Stimulated activated CD4-positive, alpha-beta T cell treated with anti-CD3 and anti-CD28 coated beads, TNF-alpha, amount 100 ng/mL, for 24 hours (primary cell): ENCODE measurements at places on chromosomes 12 and 14.
A peak's percentile ranks its signal among the peaks of the same experiment; 100 is the strongest.

DNA sequence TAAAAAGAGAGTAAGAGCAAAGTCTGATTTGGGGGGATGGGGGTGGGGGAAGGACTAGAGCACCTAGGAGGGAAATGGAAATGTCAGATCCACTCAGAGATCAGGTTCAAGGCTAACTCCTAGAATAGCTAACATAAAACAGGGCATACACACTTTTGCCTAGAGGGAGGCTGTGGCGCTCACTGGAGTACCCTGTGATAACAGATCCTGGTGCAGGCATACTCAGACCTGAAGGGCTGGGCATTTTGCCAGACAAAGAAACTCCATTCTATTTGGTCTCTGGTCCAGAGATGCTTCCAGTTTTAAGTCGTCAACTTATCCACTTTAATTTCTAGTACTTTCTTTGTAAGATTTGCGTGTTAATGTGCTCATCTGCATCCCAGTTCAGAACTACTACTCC, 5.8 kb downstream of the CTDSP2 start:
- DNase-seq: no peak

- peak; percentile 58 for DNase-seq
Observed at GRCh38 chr12:13165617-13166041, 30.9 kb upstream of the EMP1 start.

DNA sequence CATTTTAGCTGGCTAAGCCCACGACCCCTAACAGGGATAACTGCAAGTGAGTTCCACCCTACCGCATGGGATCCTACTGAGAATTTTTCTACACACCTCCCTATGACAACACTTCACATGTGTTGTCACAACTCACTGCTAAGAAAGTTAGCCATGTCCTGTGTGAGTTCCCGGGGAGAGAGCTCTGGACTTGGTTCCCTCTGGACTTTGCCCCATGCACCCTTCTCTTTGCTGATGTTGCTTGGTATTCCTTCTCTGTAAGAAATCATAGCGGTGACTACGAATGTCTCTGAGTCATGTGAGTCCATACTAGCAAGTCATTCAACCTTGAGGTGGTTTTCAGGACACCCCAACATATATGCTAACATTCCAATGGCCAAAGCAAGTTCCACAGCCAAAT, 9.5 kb upstream of the CDKN3 start:
- no peak for DNase-seq

GRCh38 chr14:72736786-72737559, 156.9 kb downstream of the DPF3 start:
- no peak for DNase-seq

- DNase-seq: no peak
Observed at GRCh38 chr14:101464984-101465794, 96.1 kb upstream of the DIO3 start.

DNA sequence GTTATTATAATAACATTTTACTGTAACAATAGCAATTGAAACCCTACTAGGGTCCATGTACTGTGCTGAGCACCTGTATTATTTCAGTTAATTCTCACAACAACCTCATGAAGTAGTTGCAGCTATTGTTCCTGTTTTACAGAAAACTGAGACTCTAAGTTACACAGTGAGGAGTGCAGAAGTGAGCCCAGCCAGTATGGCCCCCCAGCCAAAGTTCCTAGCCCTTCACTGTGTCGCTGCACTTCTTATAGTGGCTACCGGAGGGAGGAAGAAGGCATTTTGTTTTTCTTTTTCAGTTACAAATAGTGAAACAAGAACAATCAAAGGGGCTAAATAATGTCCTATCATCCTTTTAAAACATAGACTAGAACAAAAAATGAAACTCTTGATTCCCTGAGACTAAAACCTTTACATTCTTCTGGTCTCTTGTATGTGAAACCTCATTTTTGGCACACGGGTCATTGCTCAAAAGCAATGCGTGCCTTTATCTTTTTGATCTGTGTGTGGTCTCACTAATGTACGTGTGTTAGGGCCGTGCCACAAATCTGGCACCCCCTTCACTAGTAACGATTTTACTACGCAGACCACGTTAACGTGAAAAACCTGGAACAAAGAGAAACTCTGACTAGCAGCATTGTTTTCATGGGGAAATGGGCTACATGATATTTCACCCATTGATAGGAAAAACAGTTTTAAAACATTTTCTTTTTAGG, 88.7 kb downstream of the LLPH start:
- DNase-seq: no peak

DNA sequence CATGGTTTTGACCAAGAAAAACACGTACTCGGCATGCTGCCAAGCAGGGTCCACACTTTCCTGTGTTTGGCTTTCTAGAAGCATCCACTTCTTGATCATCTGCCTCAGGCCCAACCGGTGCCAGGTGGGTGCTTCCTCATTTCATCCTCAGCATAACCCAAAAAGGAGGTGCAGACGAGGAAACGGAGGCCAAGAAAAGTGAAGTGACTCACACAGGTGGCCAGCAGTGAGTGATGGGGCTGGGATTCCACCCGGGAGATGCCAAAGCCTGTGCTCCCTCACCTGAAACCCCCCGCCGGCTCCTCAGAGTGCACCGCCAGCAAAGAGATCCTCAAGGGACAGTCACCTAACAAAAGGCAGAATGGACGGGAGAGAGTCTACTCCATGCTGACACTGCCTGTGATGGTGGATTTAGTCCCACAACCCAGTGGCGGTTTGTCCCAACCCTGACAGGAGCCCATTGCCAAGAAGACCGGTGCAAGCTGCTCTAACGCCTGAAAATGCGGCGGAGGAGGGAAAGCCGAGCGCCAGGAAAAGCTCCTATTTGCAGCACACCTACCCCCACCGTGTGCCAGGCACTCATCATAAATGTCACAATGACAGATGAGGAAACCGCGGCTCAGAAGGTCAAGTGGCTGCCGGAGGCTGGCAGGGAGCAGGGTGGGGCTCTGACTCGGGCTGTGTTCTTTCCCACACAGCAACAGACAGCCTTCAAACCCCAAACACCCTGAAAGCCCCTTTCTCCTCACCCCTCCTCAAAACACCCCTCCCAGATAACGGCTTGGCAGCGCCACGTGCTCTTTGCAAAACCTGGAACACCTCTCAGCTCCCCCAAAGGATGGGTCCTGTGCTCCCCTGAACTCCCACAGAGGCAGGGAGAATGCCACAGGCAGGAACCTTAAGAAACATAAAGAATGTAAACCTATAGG, 18.8 kb downstream of the BCL11B start:
- DNase-seq: no peak

DNA sequence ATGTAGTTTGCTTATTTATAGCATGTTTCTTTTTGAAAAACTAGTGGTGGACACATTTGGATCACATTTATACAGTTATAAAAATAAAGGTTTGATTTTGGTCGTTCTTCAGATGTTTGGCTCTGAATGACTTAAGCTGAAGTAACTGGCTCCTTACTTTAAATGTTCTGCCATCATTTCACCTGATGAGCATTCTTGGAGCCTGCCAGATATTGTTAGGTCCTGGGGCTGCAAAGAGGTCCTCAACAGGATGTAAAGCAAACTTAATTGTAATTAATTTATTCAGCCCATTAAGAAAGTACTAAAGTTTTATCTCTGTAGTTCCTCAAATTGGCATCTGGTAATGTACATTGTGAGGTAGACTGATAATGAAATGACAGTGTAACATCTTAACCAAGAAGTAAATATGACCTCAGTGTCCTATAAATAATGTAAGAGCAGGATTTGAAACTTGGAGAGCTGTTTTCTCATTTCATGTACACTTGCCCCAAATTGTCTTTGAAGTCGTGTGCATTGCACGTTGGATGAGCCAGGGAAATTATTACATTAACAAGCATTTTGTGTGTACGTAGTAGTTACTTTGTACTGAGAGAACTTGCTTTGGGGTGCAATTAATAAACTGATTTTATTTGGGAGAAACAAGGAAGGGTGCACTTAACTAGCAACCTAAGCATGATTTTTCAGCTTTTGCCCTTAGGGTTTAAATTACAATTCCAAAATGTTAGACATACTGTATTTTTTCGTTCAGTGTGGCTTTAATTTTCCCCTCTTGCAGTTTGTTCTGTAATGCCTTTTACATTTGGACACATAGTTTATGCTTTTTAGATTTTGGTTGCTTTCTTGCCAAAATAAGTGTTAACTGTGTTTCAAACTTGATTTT, 7.5 kb downstream of the EIF5 start:
- no peak for DNase-seq

DNA sequence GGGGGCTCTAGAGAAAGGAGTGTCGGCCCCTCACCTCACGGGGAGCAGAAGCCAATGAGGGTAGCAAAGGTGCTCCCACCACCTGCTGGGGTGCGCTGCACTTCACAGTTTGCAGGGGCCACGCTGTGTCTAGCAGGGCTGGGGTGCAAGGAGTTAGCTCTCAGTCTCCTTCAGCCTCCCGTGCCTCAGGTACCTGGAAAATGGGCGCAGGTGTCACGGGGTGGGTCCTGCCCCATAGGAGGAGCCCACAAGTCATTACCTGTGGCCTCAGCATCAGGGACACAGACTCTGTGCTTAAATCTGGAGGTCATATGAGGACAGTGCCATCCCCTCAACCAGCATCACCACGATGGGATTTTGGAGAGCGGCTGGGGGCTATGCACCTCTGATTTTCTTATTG, 326.7 kb downstream of the ADGRD1 start:
- no peak for DNase-seq

GRCh38 chr14:96016501-96017160, 22.5 kb upstream of the C14orf132 start:
- DNase-seq: no peak

DNA sequence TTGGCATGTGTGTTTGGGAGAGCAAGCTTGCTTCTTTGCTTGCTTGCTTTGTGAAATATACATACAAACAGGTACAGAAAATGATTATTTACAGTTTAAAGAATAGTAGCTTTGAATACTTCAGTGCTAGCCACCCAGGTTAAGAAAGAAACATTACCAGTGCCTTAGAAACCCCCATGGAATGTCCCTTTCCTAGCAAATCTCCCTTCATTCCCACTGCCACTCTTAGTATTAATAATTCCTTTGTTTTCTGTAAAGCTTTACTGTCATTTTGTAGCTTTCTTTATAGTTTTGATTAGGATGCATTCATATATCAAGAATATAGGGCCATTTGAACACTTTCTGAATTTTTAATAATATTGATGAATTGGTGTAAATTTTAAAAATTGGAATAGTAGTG, 9.5 kb downstream of the SRGAP1 start:
- DNase-seq: no peak

DNA sequence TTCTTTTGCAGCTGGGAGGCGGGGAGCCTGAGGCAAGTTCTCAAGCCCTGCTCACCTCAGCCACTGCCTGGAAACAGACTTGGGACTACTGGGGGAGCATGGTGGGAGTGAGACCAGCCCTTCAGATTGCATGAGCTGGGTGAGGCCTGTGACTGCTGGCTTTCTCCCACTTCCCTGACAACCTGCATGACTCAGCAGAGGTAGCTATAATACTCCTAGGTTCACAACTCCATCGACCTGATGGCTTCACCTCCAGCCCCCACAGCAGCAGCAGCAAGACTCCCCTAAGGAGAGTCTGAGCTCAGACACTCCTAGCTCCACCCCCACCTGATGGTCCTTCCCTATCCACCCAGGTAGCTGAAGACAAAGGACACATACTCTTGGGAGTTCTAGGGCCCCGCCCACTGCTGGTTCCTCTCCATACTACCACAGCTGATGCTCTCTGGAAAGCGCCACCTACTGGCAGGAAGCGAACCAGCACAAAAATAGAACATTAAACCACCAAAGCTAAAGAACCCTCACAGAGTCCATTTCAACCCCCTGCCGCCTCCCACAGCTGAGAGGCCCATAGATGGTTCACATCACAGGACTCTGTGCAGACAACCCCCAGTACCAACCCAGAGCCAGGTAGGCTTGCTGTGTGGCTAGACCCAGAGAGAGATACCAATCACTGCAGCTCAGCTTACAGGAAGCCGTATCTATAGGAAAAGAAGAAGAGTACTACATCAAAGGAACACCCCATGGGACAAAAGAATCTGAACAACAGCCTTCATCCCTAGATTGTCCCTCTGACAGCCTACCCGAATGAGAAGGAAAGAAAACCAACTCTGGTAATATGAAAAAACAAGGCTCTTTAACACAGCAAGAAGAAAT, 68.7 kb downstream of the RPAP3 start:
- DNase-seq: peak; percentile 55

DNA sequence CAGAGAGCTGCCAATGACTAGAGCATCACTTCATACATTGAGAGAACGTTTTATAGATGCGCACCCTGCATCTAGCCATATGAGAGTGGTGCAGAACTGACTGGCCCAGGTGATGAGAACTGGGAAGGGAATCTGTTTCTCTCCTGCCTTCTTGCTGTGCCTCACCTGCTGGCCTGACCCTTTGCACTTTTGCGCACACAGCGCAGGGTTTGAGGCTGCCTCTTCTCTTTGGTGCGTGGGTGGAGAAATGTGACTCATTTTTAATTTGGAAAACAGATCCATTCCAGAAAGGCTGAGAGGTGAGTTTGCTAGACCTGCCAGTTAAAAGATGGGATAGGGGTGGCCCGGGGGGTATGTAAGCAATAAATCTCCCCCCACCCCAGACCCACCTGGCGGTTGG, 453 bp upstream of the ESRRB start:
- no peak for DNase-seq

DNA sequence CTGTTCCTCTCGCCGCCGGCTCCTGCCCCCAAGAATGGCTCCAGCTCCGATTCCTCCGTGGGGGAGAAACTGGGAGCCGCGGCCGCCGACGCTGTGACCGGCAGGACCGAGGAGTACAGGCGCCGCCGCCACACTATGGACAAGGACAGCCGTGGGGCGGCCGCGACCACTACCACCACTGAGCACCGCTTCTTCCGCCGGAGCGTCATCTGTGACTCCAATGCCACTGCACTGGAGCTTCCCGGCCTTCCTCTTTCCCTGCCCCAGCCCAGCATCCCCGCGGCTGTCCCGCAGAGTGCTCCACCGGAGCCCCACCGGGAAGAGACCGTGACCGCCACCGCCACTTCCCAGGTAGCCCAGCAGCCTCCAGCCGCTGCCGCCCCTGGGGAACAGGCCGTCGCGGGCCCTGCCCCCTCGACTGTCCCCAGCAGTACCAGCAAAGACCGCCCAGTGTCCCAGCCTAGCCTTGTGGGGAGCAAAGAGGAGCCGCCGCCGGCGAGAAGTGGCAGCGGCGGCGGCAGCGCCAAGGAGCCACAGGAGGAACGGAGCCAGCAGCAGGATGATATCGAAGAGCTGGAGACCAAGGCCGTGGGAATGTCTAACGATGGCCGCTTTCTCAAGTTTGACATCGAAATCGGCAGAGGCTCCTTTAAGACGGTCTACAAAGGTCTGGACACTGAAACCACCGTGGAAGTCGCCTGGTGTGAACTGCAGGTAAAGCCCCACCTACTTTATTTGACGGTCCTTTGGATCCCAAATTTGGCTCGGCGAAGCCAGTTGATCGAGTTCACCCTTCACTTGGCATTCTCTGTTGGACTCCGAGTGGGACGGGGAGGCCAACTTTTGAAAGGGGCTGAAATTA, 1.5 kb downstream of the WNK1 start:
- peak; percentile 2 for DNase-seq

DNA sequence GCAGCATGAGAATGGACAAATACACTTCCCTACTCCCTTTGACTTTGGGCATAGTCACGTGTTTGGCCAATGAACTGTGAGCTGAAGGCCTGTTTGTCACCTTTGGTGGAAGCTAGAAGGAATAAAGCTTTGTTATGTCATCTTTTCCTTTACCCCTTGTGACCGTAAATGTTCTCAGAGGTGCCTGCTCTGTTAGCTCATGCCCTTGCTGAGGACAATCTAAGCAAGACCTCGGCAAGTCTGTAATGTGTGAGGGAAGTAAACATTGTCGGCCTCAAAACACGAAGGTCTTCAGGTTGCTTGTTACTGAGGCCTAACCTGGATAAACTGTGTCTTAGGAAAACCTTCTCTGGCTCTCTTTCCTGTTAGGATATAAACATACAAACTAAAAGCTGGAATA, 354.2 kb downstream of the TMEM132D start:
- DNase-seq: no peak

GRCh38 chr12:131058700-131059099, 105.0 kb downstream of the ADGRD1 start:
- DNase-seq: no peak
